ENCODE measurements at places on chromosomes 7 and 10.

DNA sequence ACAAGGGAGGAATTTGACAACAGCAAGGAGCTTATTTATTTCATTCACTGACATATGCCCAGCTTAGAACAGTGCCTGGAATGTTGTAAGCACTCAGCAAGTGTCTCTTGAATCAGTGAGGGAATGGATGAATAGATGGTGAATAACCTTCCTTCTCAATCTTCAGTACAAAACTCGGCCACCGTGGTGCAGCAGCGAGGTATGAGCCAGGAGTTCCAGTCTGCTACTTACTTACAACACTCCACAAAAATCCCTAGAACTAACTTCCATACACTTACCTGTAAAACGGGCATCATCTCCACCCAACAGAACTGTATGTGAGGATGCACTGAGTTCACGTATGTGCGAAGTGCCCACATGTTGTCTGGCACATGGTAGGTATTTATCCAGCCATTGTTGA lies 237.4 kb downstream of the WDR11 start:
- no peak for DNase-seq

DNA sequence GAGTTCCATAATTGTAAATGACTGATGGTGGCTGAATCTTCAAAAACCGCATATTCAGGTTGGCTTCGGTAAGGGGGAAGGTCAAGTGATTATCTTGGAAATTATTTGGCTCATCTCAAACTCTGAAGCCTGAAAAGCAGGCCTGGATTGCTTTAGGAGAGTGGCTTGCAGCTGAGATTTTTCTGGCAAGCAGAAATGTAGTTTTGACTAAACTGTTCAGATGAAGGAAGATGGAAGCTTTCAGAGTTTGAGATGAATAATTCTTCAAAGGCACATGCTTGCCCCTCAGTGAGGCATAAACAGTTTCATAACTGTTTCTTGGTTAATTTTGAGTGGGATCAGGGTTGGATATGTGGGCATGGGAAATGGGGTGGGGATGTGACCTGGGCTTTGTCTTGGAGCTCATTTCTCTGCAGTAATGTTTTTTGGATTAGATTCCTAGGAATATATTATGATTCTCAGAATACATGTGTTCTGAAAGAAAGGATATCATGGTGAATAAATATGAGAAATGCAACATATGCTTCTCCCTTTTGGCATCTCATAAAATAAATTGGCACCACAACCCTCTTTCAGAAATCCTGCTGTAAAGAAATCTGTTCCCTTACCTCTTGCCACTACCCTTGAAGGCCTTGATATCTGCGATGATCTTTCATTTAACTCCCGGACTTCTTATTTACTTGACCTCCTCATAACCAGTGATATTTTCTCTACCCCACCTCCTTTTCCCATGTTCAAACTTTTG lies 469.2 kb downstream of the ADRA2A start:
- DNase-seq: no peak

- no peak for DNase-seq
Measured at GRCh38 chr10:27949528-27950241, 49.2 kb downstream of the ODAD2 start.

DNA sequence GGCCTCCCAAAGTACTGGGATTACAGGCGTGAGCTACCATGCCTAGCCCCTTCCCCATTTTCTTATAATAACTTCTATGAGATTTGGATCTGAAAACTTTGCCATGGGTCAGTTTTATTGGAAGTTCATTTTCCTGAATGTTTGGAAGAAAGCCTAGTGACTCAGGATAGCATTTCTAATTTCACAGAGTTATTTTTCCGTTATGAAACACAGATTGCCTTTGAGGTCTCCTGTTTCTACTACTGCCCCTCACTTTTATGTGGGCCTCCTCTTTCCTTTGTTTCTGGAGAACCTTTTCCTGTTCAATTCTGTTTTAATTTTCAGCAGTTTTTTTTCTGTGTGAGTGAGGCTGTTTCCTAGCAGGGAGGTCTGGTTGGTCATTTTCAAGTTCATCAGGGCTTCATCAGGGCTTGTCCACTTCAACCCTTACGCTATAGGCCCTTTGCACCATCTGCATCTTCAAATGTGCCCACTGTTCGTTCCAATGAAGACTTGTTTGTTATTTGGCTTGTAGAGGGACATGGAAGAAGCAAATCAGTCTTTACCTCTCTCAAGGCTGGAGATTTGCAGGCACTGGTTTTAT lies 58.7 kb downstream of the BMPR1A start:
- DNase-seq: no peak

- DNase-seq: no peak
Measured at GRCh38 chr7:133054162-133054840, 27.6 kb downstream of the CHCHD3 start.
